ENCODE measurements at places on chromosomes 6 and 20.

- DNase-seq = no peak
Measured at GRCh38 chr6:141252828-141253608, 879.7 kb upstream of the GJE1 start.

DNA sequence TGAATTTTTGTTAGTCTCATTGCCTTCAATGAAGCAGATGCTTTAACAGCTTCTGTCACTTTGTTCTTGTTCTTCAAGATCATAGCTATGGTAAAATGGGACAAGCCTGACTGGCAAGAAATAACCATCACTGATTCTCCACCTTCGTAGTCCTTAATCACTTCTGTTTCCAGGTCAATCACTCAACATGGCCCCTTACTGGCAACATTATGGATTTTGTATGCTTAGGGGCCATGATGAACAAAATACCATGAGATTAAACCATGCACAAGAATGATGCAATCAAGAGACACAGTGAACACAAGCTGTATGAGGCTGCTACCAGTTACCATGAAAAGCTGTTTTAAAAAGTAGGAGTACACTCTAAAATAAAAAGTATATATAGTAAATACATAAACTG lies 32.8 kb downstream of the ADNP start:
- DNase-seq = no peak

- DNase-seq = no peak
Measured at GRCh38 chr20:38090061-38090460, 56.5 kb downstream of the RPRD1B start.

GRCh38 chr6:45814772-45815171 lies 200.9 kb downstream of the CLIC5 start:
- no peak for DNase-seq

- no peak for DNase-seq
Measured at GRCh38 chr20:11776687-11777086, 141.0 kb upstream of the BTBD3 start.

GRCh38 chr6:12034349-12034748 lies 22.2 kb downstream of the HIVEP1 start:
- no peak for DNase-seq

All from colonic mucosa (tissue), 4 donors.